Colonic mucosa (tissue), 4 donors: ENCODE measurements at places on chromosomes 7 and 10.

DNA sequence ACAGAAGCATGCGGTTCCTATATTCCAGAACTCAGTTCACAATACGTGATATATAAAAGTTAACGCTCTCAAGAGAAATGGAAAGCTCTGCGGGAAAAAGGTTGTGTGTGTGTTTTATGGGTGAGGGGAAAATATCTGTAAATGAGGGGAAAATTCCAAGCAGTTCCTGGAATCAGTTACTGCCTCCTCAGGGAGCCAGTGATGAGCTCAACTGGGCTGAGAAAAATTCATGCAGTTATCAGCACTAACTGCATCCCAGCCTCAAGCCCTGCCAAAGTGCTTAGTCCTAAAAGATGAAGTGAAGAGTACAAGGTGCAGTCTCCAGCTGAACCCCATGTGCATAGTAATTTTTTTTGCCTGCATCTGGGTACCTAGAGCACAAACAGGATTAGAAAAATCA lies 191.9 kb downstream of the CDK14 start:
- DNase-seq: no peak

- no peak for DNase-seq
These were observed 130.9 kb downstream of the GNAT3 start for GRCh38 chr7:80380957-80381356.

GRCh38 chr10:76543655-76544054 lies 1094.0 kb downstream of the KCNMA1 start:
- DNase-seq: no peak

- DNase-seq: no peak
These were observed 544.3 kb upstream of the MGMT start for GRCh38 chr10:128922619-128923196.

DNA sequence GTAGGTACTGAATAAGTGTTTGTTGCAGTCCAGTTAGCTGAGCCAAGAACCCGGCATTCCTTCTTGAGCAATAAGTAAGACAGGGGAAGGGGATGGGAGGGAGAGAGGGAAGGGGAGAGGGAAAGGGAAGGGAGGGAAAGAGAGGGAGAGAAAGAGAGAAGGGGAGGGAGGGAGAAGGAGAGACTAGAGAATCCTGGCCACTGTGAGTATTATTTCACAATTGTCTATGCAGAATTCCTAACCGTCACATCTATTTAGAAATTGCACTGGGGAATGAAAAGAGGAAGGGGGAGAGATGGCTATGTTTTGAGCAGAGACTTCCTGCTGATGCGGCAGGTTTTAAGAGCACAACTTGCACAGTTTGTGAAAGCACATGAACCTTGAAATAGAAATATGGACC lies 251.4 kb upstream of the ZMIZ1 start:
- no peak for DNase-seq

- no peak for DNase-seq
These were observed 103.8 kb downstream of the TCF7L2 start for GRCh38 chr10:113053881-113054280.

GRCh38 chr10:30868611-30869010 lies 163.1 kb downstream of the ZNF438 start:
- DNase-seq: no peak

GRCh38 chr7:115724400-115725056 lies 306.0 kb downstream of the TFEC start:
- peak; percentile 50 for DNase-seq

DNA sequence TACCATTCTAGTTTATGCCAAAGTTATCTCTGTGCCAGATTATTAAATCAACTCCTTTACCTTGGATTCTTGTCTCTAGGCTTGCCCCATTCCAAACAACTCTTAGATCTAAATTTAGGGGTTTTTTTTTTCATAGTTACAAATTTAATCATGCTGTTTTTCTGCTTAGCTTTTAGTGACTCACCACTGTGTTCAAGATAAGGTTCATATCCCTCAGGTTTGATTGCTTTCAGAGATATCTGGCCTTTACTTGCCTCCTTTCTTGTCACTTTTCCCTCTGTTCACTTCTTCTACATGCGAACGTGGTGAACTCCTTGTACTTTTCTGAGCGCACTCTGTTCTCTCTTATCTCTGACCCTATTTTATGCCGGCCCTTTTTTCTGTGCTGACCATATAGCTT lies 78.2 kb downstream of the VPS50 start:
- DNase-seq: no peak

- no peak for DNase-seq
These were observed 64.4 kb downstream of the SUGCT start for GRCh38 chr7:40199076-40199802.

DNA sequence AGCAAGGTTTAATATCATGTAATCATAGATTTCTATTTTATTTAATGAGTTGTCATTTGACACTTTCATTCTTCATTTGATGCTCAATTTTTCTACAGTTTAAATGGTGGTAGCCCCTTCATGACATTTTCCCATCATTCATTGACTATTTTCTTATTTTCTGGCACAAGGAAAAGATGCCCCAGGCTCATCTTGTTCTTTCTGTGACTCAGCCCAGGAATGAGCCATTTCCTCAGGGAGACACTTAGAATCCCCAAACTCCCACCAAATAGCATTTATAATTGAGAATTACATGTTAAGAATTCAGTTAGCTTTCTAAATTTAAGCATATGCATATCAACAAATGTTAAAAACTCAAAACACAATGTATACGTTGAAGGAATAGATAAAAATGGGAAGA lies 222.3 kb downstream of the KIF20B start:
- DNase-seq: no peak

GRCh38 chr10:133067149-133068105 lies 20.3 kb upstream of the ADGRA1 start:
- no peak for DNase-seq

GRCh38 chr10:50470798-50471582 lies 152.8 kb downstream of the SGMS1 start:
- DNase-seq: peak; percentile 44

GRCh38 chr7:148799893-148800555 lies 84.1 kb downstream of the EZH2 start:
- DNase-seq: no peak

GRCh38 chr10:117217196-117217761 lies 20.0 kb downstream of the KCNK18 start:
- DNase-seq: peak; percentile 41

GRCh38 chr7:48667407-48667806 lies 256.9 kb upstream of the CDC14C start:
- no peak for DNase-seq

GRCh38 chr7:28409716-28410627 lies 2.3 kb upstream of the CREB5 start:
- peak; percentile 25 for DNase-seq

DNA sequence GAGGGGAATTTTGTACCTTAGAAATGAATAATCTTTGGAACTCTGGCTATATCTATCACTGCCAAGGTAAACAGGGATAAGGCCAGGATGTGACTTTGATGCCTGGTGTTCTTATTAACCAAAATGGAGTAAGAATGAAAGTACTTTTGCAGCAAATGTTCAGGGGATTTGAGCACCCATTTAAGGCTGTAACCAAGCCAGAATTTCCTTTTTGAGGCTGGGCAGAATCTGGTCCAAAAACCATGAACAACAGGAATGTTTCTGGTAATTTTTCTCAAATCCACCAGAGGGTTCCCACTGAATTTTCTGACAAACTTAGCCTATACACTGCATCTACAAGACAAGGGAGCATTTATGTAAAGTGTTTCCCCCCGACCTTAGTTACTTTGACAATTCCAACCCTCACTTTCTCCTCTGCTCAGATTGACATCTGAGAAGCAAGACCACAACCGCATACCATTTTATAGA lies 120.6 kb downstream of the BAMBI start:
- no peak for DNase-seq

- no peak for DNase-seq
These were observed 42.9 kb downstream of the PAX2 start for GRCh38 chr10:100788002-100788903.

DNA sequence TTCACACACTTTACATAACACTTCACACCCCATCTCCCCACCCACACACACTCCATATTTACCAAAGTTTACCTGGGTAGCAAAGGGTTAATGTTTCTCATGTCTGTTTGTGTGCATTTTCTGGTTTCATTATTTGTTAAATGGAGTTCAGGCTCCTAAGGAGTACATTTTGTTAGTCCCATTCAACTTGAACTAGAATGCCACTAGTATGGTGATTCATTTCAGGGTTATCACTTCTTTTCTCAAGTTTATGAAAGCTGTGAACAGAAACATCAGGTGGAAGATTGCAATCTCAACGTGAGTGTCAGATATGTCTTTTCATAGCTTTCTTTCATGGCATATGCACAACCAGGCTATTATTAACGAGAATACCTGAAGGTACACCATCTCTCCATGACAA lies 1027.5 kb downstream of the GATA3 start:
- DNase-seq: no peak

GRCh38 chr10:9443758-9444157 lies 1389.3 kb downstream of the GATA3 start:
- DNase-seq: no peak
